ENCODE measurements at places on chromosomes 2 and 18.
A peak's percentile ranks its signal among the peaks of the same experiment; 100 is the strongest.

DNA sequence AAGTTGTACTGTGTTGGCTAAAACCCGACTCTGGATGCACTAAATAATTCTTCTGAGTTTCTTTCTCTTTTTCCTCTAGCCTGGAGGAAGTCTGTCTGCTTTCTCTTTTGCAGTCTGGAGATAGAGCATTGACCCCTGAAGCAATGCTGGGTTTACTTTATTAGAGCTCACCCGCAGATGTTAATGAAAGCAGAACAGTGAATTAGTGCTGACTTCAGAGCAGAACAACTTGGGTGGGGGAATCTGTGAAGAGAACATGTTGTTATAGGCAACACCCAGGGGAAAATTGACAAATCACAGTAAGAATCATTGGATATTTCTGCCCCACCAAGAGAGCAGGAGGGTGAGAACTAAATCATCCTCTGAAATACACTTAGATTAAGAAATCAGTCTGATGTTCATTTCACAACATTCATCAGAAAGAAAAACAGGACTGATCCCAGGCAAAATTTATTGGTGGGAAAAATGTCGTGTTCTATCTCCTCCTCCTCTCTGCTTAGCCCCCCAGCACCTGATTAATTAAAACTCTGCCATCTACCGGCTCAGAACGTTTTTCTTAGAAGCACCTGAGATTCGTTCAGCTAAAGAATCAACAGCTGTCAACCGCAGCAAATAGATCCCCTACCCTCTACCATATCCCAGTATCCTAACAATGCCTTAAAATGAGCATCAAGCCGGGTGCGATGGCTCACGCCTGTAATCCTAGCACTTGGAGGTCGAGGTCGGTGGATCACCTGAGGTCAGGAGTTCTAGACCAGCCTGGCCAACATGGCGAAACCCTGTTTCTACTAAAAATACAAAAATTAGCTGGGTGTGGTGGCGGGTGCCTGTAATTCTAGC is 165.1 kb downstream of the FMNL2 start:
- no peak for DNase-seq

- DNase-seq, result no peak
These were observed 711 bp downstream of the SFXN5 start for GRCh38 chr2:73070643-73071359.

GRCh38 chr18:21242141-21242779 is at the start of gene GREB1L:
Gene GREB1L (plus strand): TSS chr18:21242232. CDS start chr18:21383519, 141,287 bp downstream.
- peak; percentile 27 for DNase-seq

GRCh38 chr2:241150660-241151530 is 628 bp downstream of the PPP1R7 start:
- peak; percentile 35 for DNase-seq

- DNase-seq, result no peak
These were observed at the start of gene GPR39 for GRCh38 chr2:132416723-132417395. Gene GPR39 (plus strand): TSS chr2:132416805.

- no peak for DNase-seq
These were observed 6.3 kb downstream of the TMEM127 start for GRCh38 chr2:96259497-96259921.

Data from bronchial epithelial cell (primary cell).